ENCODE measurements at places on chromosomes 11 and 22. TPM values are rescaled to one million over a fixed set of nuclear protein-coding genes. Genes with fewer than 3 reads are reported as not detected.

The NAV2 gene
- 2.6 TPM for total RNA-seq

GRCh38 chr11:66580803-66581202 lies 12.1 kb downstream of the CCDC87 start:
- DNase-seq = no peak

The OR52A1 gene
- under 0.01 TPM for total RNA-seq

- DNase-seq = peak; percentile 83
Observed at GRCh38 chr11:3165152-3165705, at the start of gene OSBPL5. Gene OSBPL5 (minus strand): TSS chr11:3165310. CDS start chr11:3129148, 36,162 bp downstream.

GRCh38 chr11:61328351-61328750 lies 4.6 kb downstream of the DDB1 start:
- DNase-seq = no peak

GRCh38 chr11:101115671-101116160 lies 13.9 kb downstream of the PGR start:
- no peak for DNase-seq

DNA sequence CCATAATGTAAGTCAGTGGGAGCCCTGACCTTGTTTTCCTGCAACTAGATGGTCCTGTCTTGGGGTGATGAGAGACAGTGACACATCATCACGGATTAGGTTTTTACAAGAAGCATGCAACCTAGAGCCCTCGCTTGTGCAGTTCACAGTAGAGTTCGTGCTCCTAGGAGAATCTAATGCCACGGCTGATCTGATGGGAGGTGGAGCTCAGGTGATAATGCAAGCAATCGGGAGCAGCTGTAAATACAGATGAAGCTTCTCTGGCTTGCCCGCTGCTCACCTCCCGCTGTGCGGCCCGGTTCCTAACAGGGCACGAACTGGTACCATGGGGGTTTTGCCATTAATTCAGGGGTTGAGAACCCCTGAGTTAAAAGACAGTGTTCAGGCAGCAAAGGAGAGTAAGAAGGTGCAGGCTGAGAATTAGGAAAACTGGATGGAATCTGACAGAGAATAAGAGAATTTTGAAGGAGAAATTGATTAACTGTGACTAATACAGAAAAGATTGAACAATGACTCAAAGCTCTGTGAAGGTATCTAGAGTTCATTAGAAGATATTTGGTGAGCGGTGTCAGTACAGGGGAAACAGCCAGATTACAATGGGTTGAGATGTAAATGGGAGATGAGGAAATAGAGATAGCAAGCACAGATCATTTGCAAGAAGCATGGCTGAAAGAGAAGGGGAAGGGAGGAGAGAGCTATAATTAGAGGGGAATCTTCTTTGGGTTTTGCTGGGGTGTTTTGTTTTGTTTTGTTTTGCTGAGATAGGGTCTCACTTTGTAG lies 21.0 kb downstream of the WEE1 start:
- DNase-seq = no peak

- no peak for DNase-seq
Observed at GRCh38 chr22:23240639-23241389, 60.5 kb downstream of the BCR start.
